Amygdala (tissue), 56 donors: ENCODE measurements at places on chromosomes 2 and 18.

- no peak for DNase-seq
Observed at GRCh38 chr2:73979021-73979420, 5.7 kb upstream of the TET3 start.

- DNase-seq = no peak
Observed at GRCh38 chr2:186440506-186440905, 45.6 kb upstream of the ZC3H15 start.

- DNase-seq = peak; percentile 99
Observed at GRCh38 chr2:174487108-174487819, 435 bp upstream of the GPR155 start.

DNA sequence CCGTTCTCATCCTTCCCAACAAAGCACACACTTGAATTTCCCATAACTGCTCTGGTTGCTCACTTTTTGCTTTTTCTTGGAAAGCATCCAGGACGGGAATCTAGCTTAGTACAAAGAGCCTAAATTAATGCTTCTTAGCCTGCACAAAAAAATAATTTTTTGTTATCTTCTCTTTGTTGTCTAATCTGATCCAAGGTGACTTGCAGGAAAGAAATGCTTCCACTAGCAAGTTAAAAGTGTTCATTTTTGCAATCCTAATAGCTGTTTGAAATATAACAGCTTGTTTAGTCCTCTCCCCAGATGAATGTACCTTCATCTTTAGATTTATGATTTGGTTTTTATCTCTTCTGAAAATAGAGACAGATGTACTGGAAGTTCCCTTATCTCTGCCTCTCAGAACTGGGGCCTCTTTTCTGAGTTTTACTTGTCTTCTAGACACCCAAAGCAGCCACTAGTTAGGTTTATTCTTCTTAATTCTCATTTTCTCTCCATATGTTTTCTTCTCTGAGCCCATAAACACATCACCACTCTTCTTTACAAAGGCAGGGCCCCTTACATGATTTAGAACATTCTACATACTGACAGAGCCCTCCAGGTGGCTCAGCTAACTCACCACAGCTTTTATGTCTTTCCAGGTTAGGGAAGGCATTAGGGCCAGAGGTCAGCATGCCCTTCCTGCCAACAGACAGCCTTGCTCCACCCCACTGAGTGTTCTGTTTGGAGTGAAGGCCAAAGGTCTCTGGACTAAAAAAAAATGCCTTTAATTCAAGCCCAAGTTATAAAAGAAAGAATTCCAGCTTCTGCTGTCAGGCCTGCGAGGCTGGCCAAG is 74.7 kb upstream of the MAP4K3 start:
- DNase-seq = no peak

DNA sequence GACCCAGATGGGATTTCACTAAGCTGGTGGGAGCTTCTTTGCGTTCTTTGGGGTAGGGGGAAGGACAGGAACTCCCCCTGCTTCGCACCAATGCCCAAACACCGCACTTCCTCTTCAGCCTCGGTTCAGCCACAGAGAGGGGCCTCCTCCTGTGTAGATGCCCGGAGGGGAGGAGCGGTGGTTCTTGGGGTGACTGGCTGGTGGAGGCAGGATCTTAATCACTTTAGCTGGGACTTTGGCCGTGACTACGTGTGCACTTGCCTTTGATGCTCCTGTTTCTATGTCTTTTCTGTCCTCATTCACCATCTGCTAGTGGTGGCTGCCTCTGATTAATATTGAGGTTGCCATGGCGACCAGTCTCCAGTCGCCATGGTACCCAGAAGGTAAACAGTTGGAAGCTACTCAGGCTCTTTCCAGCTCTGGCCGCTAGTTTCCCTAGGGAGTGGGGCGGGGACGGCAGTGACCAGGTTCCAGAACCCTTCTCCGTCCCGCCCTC is 1.9 kb downstream of the CNGA3 start:
- DNase-seq = no peak

DNA sequence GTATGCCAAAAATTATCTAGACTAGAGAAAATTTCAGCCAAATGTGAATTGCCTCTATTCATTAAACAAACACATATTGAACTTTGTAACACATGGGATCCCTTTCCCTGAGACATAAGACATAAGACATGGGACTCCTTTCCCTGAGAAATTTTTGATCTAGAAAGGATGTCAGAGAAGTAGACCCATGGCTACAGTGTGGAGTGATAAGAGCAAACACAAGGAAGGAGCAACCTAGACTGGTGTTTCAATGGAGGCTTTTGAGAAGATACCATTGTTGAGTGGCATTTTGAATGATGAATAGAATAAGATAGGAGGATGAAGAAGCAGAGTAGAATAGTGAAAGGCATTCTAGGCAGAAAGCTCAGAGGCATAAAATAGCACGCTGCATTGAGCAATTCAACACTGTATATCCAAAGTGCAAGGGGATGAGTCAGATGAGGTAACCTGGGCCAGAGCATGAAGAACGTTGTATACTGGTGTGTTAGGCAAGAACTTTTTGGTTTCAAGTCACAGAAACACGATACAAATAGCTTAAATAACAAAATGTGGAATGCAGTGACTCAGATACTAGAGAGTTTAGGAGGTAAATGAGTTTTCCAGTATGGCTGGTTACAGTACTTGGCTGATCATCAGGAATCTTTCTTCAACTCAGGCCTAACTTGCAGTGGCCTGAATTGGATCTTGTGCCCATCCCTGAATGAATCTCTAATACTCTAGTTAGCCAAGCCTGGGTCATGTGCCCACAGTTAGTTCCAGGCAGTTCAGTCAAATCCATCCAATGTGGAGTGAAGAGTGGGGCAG is 129.8 kb upstream of the TANK start:
- no peak for DNase-seq

DNA sequence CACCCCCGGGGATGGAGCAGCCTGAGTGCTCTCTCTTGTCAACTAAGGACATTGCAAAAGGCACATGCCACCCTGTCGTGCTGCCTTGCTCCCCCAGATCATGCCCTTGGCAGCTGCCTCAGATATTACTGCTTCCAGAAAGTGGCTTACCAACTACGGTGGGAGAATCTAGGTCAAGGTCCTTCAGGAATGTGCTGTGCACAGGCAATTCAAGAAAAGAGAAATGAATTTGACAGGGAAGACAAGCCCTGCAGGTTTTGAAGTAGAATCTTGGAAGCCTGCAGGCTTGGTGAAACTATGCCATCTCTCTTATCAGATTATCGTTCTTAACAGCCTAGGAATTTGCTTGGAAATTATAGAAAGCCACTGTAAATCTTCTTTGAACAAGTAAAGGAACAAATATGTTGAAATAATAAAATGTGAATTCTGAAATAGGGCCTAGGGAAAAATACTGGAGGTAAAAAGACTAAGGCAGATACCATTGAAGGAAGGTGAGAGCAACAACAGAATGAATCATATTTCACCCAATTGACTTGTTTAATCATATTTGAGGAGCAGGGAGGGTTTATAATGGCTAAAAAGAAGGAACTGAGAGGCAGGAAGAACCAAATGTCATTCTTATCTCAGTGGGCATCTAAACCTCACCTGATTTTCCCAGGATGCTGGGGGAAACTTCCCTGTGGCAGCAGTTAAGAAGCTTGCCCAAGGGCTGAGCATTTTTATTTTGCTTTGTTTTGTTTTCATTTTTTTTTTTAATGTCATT is 94.0 kb upstream of the GLS start:
- no peak for DNase-seq

GRCh38 chr2:42296226-42296625 is 64.8 kb downstream of the COX7A2L start:
- DNase-seq = no peak

GRCh38 chr2:145638675-145639074 is 1118.8 kb upstream of the ZEB2 start:
- no peak for DNase-seq

DNA sequence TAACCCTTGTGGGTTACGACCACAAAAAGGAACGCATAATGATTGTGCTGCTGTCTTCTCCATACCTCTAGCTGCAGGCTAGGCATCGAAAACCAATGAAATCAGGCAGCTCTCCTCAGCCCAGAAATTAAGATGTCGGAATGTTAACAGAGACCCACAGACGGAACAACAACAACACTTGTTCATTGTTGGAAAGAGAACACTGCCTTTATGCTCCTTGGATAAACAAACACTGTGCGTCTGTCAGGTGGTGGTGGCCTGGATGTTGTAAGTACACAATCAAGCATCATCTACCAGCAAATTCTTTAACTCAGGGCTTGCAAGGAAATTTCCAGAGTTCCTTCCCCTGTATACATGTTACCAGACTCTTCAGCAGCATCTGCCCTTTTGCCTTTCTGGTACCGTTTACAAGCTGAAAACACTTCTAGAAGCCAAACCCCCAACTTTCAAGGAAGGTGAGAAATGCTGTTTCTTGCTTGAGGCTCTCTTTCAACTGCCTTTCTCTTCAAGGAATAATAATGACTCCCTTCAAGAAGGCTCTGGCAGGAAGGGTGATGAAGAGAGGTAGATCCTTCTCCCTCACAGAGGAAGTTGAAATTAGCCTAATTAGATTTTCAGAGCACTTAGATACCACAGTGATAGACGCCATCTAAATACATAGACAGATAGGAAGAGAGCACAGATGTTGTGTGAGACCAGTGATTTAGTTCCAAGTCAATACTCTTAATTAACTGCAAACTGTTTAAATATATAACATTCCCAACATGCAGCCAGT is 332.7 kb downstream of the ZNF521 start:
- peak; percentile 25 for DNase-seq

DNA sequence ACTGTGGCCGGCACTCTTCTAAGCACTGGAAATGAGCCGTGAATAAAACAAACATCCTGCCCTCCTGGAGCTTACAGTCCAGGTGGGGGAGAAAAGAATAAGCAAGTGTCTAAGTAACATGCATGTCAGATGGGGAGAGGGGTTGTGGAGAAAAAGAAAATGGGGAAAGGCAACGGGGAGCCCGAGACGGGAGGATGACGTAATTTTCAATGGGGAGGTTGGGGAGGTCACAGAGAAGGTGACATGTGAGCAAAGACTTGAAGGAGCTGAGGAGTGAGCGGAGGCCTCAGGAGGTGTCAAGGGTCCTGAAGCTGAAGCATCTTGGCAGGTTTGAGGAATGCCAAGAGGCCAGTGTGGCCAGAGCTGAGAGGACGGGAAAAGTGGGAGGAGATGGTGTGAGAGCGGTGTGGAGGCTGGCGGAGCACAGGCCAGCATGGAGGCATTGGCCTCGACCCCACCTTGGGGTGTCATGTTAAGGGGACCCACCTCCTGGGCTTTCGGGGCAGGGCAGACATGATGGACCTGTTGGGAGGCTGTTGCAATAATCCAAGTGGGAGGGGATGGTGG is 15.0 kb upstream of the NTSR2 start:
- no peak for DNase-seq

- DNase-seq = no peak
Observed at GRCh38 chr2:164910101-164910899, 45.0 kb downstream of the SLC38A11 start.

GRCh38 chr2:102764083-102764482 is 2.3 kb downstream of the TMEM182 start:
- DNase-seq = no peak

GRCh38 chr18:73270920-73271634 is 403.3 kb upstream of the NETO1 start:
- no peak for DNase-seq

GRCh38 chr2:189751080-189751658 is 11.4 kb downstream of the OSGEPL1 start:
- no peak for DNase-seq

- DNase-seq = no peak
Observed at GRCh38 chr2:235564066-235564465, 70.2 kb downstream of the AGAP1 start.

GRCh38 chr18:78792736-78793135 is 186.9 kb upstream of the SALL3 start:
- no peak for DNase-seq

DNA sequence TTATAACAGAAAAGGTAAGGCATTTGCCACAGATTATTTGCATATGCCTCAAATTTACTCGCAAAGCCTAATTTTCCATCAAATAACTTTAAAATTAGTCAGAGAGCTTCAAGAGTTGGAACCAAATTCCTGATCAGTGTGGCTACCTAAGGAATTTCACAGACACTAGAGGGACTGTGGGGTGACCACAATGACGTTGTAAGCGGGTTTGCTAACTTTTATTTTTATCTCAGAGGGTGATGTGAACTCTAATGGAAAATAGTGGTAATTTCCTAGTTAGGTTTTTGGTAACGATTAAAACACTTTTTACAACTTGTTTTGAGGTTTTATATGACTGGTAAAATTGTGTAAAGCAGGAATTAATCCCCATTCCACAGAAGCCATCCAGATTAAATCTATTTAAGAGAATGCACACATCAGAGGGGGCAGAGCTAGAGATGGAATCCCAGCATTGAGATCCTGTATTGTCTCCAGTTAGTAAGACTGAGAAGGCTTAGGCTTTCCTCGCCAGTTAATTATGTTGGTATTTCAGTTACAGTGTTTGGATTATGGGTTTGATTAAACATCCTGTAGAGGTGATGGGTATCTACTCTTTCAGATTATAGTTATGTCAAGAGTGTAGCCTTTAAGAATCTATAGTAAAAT is 129.0 kb downstream of the GPD2 start:
- DNase-seq = no peak

DNA sequence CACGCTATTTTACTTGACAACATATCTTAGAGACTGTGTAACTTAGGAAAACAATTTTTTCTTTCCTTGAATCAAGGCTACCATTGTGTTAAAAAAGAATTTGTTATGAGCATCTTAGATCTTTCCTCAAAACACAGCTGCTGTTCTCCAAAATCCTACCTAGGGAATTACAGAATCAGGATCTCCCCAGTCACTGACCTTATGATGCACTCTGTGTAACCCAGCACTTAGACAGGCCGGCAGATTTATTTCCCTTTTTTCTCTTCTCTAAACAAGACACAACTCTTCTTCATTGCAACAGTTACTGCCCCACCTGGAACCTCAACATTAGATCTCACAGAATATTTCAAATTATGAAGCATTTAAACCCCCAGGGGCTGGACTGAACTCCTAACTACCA is 13.5 kb upstream of the C2orf15 start:
- no peak for DNase-seq

- DNase-seq = no peak
Observed at GRCh38 chr2:134413430-134413829, 159.6 kb downstream of the MGAT5 start.
